T-helper 17 cell (primary cell): ENCODE measurements at places on chromosomes 16 and 17. TPM values are rescaled to one million over a fixed set of nuclear protein-coding genes. Genes with fewer than 3 reads are reported as not detected.
A peak's percentile ranks its signal among the peaks of the same experiment; 100 is the strongest.

DNA sequence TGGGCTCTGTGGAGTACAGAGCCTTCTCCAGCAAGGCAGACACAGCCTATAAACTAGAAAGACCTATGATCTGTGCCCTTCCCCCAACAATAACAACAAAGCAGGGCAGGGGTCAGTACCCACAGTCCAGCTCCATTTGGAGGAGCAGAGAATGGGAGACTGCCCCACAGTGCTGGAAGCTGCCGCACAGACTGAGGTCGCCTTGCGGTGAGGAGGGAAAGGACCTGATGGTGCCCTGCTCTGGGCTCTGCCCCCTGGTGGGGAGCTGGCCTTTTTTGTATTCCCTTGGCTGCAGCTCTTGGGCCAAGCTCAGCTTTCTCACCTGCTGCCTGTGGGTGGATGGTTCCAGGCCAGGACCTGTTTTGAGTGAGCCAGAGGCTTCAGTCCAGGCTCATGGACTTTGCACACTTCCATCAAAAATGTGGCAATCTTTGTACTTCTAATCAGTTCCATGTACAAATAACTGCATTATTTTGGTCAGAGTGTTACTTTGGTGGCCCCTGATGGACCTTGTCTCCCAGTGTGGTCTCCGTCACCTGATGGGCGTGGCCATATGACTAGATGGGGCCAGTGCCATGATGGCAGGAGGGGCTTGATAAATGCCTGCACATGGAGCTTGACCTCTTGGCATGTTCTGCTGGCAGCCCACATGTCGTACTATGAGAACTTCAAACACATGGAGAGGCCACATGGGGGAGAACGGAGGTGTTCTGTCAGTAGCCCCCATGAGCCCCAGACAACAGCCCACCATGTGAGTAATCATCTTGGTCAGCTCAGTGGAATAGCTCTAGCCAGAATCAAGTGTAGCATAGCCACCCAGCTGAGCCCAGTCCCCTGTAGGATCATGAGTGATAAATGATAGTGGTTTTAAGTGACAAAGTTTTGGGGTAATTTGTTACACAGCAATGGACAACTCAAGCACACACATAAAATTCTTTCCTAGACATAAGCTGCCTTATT lies 24.2 kb downstream of the B9D1 start:
- peak; percentile 60 for DNase-seq

- DNase-seq, result no peak
Measured at GRCh38 chr17:19705201-19705600, 11.2 kb downstream of the SLC47A2 start.

DNA sequence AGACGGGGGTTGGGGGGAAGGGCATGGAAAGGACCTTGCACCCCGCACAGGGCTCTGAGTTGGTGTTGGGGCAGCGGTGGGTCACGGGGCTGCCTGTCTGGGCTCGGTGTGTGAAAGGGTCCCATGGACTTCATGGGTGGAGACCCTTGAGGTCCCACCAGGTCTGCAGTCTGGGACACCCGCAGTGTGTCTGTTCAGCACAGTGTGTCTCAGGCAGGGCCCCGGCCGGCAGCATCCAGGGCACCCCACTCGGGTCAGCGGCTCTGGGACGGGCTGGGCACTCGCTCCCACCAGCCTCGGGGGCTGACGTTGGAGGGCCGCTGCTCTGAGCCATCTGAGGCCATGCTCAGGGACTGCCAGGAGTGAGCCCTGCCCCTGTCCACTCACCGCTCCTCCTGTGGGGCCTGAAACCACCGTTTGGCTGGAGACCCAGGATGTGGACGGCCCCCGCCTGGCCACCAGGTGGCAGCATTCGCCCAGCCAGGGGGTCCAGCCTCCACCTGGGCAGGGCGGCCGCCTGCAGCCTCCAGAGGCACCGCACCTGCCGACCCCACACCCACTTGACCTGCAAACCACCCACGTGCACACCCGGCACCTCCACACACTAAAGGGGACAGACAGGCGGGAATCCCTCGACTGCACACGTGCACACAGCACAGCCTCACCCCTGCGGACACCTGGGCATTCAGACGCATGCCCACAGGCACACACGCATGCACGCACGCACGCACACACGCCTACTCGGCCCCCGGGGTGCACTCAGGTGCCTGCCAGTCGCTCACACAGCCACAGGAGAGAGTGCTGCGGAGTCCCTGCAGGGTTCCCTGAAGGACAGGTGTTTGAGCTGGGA lies 10.1 kb upstream of the ZFPM1 start:
- peak; percentile 79 for DNase-seq

DNA sequence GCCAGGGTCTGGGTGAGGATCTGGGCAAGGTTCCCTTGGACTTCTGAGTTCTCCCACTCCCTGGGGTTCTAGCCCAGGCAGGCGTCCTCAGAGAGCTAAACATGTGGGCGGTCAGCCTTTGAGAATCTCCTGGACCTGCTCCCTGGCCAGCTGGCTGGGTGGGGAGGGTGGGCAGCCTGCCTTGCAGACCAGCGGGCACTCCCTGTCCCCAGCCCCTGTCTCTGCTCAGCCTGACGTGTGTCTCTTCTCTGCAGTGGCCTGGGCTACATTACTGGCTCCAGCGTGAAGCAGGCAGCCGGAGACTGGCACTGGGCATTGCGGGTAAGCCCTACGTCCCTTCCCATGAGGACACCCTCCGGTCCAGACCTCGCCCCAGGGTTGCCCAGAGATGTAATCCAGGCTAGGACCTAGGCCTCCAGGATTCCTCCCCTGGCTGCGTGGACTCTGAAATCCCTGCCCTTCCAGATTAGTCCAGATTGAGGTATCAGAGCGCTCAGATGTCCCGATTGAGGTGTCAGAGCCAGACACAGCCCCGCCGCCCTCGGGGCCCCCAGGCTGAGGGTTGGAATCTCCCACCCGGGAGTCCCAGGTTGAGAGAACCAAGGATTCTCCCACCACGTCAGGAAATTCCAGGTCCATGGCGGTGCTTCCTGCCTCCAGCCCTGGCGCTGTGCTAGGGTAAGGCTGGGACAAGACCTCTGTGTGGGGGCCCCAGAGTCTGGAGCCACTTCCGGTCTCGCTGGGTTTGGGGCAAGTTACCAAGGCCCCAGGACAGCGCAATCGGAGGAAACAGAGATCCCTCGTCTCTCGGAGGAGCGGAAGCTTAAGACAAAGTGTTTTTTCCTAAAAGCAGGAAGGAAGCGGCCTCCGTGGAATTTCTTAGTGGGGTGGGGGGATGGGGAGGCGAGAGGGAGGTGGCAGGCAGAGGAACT lies 24.1 kb downstream of the MYBBP1A start:
- DNase-seq, result no peak

DNA sequence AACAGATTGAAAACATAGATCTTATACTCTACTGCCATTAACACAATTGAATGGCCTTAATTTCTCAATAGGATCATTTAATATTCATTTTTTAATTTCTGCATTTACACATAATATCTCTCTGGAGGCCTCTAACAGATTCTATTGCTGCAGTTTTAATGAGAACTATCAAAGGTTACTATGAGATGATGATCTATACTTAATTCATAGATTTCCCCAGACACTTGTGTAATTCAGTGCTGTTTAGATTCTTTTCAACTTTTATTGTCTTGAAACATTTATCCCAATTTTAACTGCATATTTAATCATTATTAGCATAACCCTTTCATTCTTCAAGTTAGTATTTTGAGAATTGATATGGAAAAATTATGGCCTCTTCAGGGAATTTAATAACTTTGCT lies 1056.5 kb upstream of the CDH8 start:
- DNase-seq, result no peak

- no peak for DNase-seq
Measured at GRCh38 chr16:58028541-58029070, 3.1 kb downstream of the MMP15 start.

DNA sequence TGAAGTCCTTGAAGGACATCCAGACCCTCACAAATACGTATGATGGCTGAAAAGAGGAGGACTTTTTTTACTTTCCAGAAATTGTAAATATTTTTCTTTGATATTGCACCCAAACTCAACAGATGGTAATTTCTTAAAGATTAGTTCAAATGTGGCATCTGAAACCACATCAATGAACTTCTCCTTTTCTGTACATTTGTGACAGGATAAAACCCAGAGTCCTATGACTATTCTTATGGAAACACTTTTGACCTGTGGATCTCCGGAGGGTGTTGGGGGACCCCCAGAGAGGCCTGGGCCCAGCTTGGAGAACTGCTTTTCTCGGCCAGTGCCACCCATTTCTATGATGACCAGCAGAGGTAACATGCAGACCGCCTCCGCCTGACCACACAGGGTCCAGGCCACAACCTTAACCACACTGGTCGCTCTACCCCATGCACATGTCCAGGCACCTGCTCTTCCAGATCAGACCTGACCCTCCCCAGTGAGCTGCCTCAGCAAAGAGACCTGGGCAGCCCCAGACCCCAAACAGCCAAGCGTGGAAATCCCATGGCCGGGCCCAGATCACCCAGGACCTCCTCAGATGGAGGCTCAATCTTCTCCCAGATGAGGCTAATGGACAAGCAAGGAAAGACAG lies 22.7 kb downstream of the RPH3AL start:
- no peak for DNase-seq

- DNase-seq, result no peak
Measured at GRCh38 chr16:56281249-56281805, 90.0 kb downstream of the GNAO1 start.

DNA sequence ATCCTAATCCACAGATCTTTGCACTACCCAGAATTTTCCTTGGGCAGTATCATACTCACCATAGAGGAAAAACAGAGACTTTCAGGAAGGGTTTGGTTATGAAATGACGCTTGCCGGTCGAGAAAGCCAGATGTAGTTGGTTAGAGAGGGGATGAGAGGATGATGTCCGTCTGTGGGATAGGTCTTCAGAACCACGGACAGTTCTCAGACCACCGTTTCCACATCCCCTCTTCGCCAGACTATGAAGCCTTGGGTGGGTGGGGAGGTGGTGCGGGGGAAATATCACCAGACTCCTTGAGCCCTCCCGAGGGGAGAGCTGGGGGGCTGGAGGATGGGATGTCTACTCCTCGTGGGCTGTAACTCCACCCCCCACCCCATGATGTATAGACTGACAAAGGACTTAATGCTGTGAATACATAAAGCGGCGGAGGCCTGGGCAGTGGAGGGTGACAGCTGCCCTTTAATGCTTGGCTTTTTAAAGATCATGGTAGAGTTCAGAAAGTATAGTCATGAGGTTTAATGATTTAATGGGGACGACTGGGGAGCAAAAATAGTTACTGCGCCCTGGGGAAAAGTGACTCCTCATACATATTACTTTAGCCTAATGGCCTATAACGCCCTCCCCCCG lies 96.6 kb downstream of the MRM1 start:
- no peak for DNase-seq

DNA sequence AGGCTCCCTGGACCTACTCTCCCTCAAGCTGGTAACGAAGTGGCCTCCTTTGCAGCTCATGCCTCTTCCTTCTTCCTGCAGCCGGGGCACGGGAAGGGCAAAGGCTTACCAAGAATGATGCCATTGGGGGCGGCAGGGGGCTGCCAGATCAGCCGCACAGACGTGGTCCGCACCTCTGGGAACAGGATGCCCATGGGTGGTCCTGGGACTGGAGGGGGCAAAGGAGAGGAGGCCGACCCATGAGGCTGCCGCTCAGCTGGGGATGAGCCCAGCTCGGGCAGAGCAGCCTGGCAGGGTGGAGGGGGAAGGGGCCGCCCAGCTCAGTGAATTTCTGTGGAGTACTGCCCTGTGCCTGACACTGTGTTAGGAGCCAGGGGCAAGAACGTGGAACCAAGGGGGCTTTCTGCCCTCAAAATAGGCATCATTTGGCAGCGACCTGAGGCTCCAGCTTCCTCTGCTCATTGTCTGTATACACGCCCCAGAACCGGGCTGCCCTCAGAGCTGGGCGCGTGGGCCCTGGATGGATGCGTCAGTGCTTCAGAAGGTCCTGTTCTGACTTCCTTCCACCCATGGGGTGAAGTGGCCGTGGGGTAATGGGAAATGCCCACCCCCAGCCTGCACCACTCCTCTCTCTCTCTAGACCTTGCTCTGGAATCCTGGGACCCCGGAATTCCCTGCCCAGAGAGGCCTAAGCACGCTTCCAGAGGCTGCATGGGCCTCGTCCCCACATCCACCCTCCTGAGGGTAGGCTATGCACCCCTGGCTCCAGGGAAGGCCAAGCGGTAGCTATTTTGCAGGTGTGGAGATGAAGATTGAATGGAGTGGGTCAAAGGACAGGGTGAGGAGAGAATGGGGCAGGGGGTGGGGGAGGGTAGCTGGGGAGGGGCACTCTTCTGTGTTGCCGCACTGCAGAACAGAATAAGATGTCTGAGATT lies 79.8 kb upstream of the CDC42EP4 start:
- no peak for DNase-seq

- peak; percentile 53 for DNase-seq
Measured at GRCh38 chr16:11254913-11255736, 879 bp downstream of the SOCS1 start.

DNA sequence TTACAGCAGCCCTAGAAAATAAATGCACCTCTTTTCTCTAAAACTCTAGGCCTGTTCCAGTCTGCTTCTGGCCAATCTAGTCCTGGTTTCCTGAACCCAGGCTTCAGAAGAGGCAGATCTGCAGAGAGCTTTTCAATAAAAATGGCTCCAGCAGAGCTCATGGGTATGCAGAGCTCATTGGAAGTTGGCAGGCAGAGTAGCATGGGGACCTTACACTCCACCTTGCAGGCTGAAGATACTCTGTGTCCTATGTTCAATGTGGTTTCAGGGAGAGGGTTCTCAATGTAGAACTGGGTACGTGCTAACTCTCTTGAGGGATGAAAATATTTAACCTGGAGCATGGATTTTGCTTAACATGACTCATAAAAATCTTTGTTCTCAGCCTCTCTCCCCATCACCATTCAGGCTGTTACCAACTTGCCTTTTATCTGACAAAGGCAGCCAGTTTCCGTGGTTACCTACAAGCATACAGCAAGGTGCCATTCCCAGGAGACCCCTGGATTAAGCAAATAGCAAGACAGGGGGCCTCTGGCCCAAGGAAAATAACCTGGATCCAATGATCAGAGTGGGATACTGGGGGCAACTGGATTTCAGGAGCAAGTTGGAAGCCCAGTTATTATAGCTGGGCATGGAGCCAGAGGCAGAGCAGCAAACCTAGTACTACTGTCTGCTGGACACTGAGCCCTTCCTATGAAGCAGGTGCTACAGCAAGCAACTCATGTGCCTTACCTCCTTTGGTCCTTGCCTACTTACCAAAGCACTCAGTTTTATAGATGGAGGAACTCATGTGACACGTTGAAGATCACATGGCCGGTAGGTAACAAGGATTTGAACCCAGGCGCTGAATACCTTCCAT lies 98.2 kb upstream of the DHX40 start:
- DNase-seq, result no peak

- DNase-seq, result no peak
Measured at GRCh38 chr17:7281953-7282751, 634 bp downstream of the SLC2A4 start.

DNA sequence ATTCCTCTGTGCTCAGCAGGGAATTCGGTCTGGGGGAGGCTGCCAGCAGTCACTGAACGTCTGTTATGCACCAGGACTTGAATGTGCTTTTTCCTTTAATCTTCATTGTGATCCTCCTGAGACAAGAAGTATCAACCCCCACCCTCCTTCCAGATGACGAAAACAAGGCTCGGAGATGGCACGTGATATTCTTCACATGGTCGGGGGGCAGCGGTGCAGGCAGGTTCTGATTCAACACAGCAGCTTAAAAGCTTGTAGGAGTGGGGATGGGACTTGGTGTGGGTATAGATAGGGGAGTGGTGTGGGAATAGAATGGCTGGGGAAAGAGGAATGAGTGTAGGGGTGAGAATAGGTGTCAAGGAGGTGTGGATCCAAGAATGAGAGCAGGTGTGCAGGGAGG lies 6.4 kb downstream of the NECAB2 start:
- no peak for DNase-seq

GRCh38 chr17:56309897-56310296 lies 156.6 kb downstream of the ANKFN1 start:
- no peak for DNase-seq

Gene SLC5A10
- total RNA-seq, result not detected

Gene MEIOB
- total RNA-seq, result not detected

Gene GUCY2D
- not detected for total RNA-seq

Gene KRTAP4-3
- not detected for total RNA-seq
